Cortex of kidney (tissue), 1 donor: ENCODE measurements at places on chromosomes 4 and X.

DNA sequence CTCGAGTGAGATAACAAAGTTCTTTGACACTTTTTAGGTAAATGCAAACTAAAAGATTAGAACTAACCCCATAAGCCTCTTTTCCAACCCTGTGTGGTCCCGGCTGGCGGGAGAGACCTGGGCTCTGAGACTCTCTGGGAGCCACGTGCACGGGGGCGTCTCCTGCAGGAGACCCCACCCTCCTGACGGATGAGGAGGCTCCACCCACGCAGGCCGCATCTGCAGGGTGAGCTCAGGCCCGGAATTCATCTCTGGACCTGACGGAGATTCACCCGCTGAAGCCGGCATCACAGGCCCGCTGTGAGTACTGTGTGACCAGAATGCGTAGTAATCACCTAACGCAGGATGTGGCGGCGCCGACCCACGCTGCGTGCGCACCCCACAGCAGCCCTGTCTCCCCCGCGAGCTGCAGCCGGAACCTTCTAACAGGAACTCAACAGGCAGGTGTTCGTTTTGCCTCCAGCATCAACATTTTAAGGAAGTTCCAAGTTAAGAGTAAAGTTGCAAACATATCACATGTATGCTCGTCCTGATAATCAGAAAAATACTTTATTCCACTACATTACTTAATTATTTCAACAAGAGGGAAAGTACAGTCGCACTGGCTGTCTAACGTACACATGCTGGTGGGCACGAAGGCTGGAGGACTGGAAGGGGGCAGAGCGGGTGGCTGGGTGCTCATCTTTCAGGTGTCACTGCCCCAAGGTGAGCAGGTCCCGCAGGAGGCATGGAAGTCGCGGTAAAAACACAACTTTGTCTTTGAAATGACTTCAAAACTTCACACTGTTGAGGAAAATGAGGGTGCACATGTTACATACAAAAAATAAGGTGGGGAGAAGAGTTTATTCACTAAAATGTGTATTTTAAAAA lies 44.5 kb downstream of the FGFRL1 start:
- no peak for DNase-seq

- DNase-seq = no peak
Measured at GRCh38 chr4:122423246-122423645, 33.3 kb downstream of the IL2 start.

DNA sequence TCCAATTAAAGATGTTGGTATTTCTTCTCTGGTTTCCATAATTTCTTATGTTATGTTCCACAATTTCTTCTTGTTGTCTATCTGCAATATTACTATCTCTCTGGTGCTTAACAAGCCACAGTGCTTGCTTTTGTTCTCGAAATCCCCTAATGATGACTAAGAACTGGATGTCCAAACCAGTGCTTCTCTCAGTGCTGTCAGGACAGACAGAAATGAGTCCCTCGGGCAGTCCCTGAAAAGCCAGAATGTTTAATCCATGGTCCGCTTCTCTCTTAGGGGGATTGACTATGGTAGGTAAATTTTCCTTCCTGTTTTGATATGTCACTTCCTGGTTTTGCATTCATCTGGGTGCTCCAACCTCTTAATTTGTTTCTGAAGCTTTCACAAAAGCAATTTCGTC lies 321.6 kb upstream of the PCDH10 start:
- DNase-seq = no peak

DNA sequence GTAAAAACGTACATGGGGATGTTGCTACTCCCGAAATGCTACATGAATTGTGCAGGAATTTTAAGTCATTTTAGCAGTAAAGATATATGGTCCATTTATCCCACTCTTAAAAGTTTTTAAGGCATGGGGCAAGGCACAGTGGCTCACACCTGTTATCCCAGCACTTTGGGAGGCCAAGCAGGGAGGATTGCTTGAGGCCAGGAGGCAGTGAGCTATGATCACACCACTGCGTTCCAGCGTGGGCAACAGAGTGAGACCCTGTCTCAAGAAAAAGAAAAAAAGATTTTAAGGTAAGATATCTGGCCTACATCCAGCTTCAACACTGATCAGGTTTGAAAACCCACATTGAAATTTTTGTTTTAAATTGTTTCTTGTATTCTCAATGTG lies 1.2 kb upstream of the SEC24D start:
- no peak for DNase-seq

DNA sequence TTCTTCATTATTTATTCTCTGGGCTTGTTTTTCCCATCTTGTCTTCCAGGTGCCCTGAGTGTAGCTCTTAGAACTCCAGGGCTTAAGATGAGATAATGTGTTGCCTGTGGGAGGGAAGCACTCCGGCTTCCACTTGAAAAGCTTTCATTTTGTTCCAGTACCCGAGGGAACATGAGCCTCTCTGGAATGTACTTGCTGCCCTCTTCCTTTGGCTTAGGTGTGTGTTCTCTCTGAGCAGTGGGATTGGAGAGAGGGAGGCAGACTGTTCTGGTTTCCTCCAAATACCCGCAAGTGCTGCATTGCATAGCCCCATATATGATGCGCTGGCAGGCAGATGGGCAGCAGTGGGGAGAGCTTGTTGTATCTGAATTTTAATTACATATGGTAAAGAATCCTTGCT lies 861 bp upstream of the DTHD1 start:
- DNase-seq = no peak

DNA sequence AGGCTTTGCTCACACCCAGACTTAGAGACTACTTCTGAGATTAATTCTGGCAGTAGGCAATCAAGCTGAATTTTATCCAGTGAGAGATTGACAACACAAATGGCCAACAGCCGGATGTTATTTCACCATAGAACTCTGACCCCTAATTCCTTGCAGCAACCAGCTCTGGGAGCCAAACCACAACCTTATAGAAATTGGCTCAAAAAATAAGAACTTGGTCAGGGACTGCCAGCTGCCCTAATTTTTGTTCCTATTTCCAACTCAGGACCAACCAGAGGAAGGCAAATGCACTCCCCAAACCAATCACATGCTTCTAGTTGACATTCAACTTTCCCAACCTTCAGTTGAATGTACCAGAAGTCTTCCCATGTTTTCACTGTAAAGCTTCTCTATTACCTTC lies 269.7 kb downstream of the HS3ST1 start:
- DNase-seq = no peak

DNA sequence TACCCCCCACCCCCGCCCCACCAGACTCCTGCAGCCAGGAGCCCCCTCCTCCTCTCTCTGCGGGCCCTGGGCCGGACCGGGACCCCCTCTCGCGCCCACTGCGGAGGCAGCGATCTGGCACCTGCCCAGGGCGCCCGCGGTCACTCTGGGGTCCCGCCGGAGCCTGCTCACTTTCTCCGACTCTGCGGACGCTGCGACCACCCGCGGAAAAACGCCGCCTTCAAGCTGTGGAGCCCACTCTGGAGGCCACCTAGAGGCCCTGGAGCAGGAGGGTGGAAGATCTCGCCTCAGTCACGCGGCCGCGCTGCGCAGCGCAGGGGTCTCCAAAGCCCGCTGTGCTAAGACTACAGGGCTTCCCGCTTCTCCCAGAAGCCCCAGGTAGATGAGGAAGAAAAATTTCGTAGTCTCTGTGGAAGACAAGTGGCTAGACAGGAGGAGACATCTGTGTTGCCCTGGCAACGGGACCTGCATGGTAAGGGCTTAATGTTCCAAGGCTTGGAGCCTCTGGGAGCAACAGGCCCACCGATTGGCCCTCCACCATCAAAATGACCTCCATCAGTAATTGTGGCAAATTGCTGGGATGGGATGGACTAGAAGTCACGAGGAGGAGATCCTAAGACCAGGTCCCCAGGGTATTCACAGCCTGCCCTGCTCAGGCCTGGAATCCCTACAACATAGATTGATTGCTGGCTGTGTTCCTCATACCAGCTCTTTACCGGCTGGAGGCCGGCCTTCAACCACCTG lies at the start of gene PNMA6F:
TSS of gene PNMA6F (minus strand) at position 387 of the 744 bp plus-strand sequence. CDS start 1,093 bp downstream, outside the sequence.
- DNase-seq = no peak

- DNase-seq = no peak
Measured at GRCh38 chr4:17701138-17701839, 80.1 kb downstream of the FAM184B start.

DNA sequence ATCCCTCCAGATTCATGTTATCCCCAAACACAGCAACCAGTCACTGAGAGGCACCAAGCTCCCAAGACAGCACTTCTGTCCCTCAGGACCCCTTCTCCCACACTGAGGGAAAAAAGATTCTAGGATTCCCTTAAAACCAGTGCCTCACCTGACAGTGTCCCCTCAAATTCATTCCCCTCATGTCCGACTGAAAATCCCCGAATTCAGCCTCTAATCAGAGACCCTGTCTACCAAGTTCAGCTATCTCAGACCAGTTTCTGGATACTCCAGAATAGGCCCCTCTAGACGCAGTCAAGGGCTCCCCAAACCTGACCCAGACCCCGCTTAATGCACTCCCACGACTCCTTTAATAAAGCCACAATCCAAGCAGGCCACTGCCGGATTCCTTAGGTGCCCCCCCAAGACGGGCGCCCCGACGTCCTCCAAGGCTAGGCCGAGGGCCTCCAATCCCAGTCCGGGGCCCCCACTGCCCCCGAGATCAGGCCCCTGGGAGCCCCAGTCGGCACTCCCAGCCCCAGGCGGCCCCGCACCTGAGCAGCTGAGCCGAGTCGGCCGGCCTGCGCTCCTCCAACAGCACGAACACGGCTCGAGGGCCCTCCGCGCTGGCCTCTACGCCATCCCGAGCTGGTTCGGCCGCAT lies 457 bp downstream of the TFE3 start:
- no peak for DNase-seq

GRCh38 chr4:41517747-41518146 lies 20.2 kb upstream of the LIMCH1 start:
- no peak for DNase-seq

DNA sequence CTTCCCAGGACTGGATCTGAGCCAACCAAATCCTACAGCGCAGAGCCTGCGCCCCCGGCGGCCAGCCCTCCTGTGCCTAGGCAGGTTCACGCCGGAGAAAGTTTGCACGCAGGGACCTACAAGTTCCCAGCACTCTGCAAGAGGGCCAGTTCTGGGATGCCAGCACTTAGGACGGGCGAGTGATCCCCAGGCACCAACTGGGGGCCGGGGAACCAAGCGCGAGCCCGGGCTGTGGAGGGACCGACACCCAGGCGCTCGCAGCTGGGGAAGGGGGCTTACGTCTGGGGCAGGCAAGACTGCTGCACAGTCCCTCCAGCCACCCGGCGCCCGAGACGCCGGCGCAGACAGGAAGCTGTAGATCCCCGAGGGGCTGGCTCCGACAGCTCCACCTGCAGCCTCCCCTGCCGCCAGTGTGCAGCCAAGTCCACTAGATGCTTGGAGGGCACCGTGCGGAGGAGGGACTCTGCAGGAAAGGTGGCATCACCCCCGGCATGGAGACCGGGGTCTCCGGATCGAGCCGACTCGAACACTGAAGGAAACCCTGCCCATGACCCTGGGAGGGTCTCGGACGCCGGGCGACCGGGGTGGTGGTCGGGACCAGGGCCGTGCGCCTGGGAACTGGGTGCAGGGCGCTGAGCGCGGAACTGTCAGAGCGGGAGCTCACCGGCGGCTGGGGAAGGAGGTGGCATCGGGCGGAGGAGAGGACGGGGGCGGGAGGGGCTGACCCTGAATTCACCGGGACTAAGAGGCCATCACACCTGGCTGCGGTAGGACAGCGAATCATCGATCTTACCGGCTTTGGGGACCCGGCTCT lies 566 bp downstream of the CORIN start:
- peak; percentile 9 for DNase-seq

DNA sequence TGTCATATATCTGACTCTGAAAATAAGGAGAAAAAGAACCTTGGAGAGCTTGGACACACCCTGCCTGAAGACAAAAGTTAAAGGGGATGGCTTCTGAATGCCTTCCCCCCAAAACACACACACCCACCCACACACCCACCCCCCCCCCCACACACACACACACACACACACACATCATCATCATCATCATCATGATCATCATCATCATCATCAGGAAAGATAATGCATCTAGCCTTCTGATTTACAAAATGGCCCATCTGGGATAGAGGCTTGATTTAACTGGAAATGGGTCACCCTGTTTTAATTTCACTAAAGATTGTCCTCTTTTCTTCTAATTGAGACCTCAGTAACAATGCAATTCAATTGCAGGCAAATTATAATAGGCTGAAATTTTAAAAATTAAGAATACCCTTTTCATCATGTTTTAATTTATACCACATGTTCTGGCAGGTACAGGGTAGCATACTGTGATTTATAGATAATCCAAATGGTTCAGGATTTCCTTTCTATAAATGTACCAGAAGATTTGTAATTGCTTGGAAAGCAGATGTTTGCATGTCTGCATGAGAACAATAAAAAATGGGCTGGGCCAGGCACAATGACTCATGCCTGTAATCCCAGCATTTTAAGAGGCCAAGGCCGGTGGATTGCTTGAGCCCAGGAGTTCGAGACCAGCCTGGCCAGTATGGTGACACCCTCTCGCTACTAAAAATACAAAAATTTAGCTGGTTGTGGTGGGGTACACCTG lies 56.5 kb downstream of the TRIM2 start:
- DNase-seq = no peak

DNA sequence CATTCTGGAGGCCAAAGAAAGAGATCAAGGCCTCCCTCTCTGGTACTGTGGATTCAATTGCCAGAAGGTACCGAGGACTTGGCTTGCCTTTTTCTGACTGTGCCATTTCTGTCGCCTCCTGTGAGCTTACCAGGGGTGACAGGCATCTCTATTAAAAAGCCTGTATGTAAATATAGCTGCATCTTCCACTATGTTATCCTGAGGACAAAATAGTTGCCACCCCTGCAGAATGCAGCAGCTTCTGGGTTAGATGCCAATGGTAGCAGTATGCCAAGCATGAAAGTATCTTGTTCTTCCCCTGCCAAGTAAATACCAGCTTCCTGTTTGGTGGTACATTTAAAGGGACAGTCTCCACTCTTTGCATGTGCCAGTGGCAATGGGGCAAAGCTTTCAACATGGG lies 10.7 kb downstream of the TRPC5OS start:
- DNase-seq = no peak

DNA sequence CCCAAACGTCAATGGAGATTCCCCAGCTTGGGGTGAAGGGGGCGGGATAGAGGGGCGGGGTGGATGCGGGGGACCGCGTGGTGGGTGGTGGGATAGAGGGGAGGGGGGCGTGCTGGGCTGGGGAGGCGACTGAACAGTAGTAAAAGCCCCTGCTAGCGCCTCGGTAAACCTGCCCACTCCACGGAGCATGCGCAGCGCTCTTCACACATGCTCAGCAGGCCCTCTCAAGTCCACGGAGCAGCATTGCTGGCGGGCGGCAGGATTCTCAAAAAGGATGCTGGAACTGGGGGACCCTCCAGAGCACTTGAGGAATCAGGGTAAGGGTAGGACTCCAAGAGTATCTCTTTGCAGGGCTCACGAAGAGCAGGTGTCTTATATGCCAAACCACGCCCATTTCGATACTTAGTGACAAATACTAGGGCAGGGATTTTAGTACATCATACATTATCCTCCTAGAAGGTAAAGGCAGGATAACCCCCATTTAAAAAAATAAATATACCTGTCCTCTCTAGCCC lies 378 bp upstream of the RPS6KA6 start:
- DNase-seq = no peak

GRCh38 chrX:16212024-16212423 lies 44.7 kb downstream of the MAGEB17 start:
- DNase-seq = no peak

- no peak for DNase-seq
Measured at GRCh38 chr4:88756149-88756548, 58.5 kb upstream of the NAP1L5 start.

- DNase-seq = no peak
Measured at GRCh38 chrX:136209016-136209738, 42.0 kb downstream of the MAP7D3 start.

- no peak for DNase-seq
Measured at GRCh38 chr4:32858971-32859370, 2138.8 kb downstream of the PCDH7 start.
